Fibroblast of skin of back (primary cell): ENCODE measurements at places on chromosomes 3 and 15.

DNA sequence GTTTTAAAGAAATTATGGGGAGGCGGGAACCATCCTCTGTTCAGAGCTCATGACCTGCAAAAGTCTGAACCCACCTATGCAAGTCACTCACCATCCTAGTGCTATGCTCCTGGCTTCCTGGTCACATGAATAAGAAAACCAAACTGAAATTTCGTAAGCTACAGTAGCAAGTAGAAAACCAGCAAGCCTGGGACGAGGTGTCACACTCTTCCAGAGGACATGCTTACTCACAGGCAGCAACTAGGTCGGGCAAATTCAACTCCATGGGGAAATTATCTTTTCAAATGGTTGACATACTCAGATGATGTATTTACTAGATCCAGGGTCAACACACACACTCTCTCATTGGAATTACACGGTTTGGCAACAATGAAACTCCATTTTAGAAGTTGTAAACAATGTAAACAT lies 31.3 kb downstream of the LDHAL6B start:
- peak; percentile 18 for DNase-seq

GRCh38 chr3:72100601-72101187 lies 315.7 kb upstream of the PROK2 start:
- DNase-seq, result peak; percentile 77

GRCh38 chr3:49158103-49158709 lies 7.9 kb downstream of the CCDC71 start:
- DNase-seq, result no peak

DNA sequence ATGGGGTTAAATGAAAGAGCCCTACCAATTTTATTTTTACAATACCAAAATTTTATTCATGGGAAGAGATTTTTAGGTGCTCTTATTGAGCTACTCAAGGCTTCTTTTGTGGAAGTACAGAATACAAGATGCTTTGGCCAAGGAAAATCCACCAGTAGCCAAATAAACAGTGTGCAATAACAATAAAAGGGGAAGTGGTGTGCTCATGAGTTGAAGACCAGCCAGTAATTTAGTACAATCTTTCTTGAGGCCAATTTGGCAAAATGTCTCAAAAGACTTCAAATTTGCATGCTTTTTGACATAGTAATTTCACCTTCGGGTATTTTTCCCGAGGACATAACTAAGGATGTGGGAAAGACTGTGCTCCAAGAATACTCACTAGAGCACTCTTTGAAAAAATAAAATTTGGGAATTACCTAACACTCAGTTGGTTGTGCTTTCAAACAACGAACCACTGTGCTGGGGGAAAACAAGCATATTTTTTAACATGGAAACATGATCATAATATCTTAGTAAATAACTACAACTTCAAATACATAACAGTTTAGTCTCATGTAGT lies 294.0 kb downstream of the DIPK2A start:
- DNase-seq, result no peak
